Activated T-cell treated with anti-CD3 and anti-CD28 coated beads, Interleukin-2, amount 50 U/mL, for 72 hours (primary cell): ENCODE measurements at places on chromosomes 6 and 20. TPM values are rescaled to one million over a fixed set of nuclear protein-coding genes. Genes with fewer than 3 reads are reported as not detected.

- H3K4me1 ChIP-seq, result peaks cover 21% of the 10 kb centered on the region
- DNase-seq, result peak; percentile 91
- peak overlapping the region; percentile 68 for H3K27ac ChIP-seq
- H3K36me3 ChIP-seq, result no peaks in the 10 kb centered on the region
- H3K4me3 ChIP-seq, result peak overlapping the region; percentile 66
- H3K27me3 ChIP-seq, result peaks cover 16% of the 10 kb centered on the region
Observed at GRCh38 chr20:62523473-62524203, 47.8 kb upstream of the GATA5 start.

Gene RHAG
- total RNA-seq, result not detected

DNA sequence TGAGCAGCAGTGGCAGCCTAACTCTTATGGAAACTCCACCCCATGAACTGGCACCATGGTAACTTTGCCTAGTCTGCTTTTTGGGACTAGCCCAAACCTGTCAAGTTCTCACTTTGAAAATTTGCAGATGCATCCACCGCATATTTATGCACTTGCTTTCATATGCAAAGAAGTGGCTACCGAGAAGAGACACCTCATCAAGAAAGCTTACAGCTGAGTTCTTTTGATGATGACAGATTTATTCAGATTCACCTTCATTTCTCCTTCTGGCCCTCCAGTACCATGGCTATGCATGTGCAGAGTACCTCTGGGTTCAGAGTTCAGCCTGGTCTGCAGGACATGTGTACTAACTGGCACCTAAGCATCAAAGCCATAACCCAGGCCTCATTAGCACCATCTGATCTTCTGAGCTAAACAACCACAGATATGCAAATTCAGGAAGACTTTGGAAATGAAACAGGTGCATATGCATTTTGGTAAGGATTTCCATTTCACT, 154.3 kb upstream of the TENT5A start:
- no peaks in the 10 kb centered on the region for H3K27me3 ChIP-seq
- no peak for DNase-seq
- H3K36me3 ChIP-seq, result no peaks in the 10 kb centered on the region
- H3K4me3 ChIP-seq, result no peak overlapping the region

GRCh38 chr6:26161322-26161721, 74.1 kb downstream of the HFE start:
- DNase-seq, result no peak
- peaks cover 8% of the 10 kb centered on the region for H3K36me3 ChIP-seq
- no peak overlapping the region for H3K4me3 ChIP-seq
- H3K4me1 ChIP-seq, result peaks cover 71% of the 10 kb centered on the region

DNA sequence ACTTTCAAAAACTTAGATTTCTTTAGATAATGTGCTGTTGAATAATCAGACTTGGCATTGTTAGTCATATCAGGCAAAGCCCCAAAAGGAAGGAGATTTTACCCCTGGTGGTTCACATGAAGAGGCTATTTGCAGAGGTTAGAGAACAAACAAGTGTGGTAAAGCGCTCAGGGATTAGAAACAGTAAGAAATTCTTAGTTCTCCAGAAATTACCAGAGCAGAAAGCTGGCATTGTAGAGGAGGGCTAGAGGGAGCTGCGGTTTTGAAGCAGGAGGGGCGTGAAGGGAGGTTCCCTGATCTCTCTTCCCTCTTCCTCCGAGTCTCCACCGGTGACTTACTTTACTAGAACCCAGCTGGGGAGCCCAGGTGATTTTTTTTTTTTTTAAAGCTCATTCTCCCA, 10.2 kb downstream of the MYO6 start:
- no peak overlapping the region for H3K27ac ChIP-seq
- H3K4me3 ChIP-seq, result no peak overlapping the region
- H3K36me3 ChIP-seq, result no peaks in the 10 kb centered on the region
- H3K4me1 ChIP-seq, result no peaks in the 10 kb centered on the region

- no peak overlapping the region for H3K27ac ChIP-seq
- DNase-seq, result no peak
- peaks cover 42% of the 10 kb centered on the region for H3K4me1 ChIP-seq
- H3K36me3 ChIP-seq, result peaks cover 6% of the 10 kb centered on the region
- H3K27me3 ChIP-seq, result no peaks in the 10 kb centered on the region
Observed at GRCh38 chr6:157024745-157025144, 247.6 kb downstream of the ARID1B start.

DNA sequence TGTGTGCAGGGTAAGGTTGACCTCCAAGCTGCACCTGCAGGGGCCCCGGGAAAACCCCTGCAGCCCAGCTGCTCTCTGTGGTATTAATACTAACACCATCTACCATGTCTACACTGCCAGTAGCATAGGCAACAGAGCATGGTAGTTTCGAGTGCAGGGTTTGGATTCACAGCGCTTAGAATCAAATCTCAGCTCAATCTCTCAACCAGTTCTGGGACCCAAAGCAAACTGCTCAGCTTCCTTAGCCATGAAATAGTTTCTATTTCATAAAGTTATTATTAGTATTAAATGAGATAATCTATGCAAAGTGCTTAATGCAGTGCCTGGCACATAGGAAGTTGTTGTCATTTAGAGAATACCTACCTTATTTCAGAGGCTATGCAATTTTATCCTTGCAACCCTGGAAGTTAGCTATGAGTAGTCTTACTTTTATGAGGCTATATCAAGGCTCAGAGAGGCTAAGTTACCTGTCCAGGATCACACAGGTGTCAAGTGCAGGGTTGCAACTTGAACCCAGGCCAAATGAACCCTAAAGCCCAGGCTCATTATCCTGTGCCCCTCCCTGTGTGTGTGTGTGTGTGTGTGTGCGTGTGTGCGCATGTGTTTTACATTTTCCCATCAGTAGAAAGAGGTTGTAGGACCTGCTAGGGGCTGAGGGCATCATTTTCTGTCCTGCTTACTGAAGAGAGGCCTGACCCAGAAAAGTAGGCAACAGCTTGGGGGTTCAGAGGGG, 27.6 kb upstream of the MRPS18A start:
- no peak for DNase-seq
- no peak overlapping the region for H3K27ac ChIP-seq

GRCh38 chr6:97819710-97820109, 536.7 kb upstream of the MMS22L start:
- H3K36me3 ChIP-seq, result no peaks in the 10 kb centered on the region
- H3K27me3 ChIP-seq, result no peaks in the 10 kb centered on the region
- no peak for DNase-seq
- no peak overlapping the region for H3K27ac ChIP-seq

GRCh38 chr20:14957402-14957801, 620.0 kb upstream of the FLRT3 start:
- H3K4me3 ChIP-seq, result no peak overlapping the region
- no peaks in the 10 kb centered on the region for H3K27me3 ChIP-seq
- no peak overlapping the region for H3K27ac ChIP-seq
- no peaks in the 10 kb centered on the region for H3K4me1 ChIP-seq

GRCh38 chr6:169112483-169113320, 140.9 kb downstream of the THBS2 start:
- peaks cover 12% of the 10 kb centered on the region for H3K4me1 ChIP-seq
- DNase-seq, result peak; percentile 6
- peak overlapping the region; percentile 24 for H3K4me3 ChIP-seq
- H3K36me3 ChIP-seq, result no peaks in the 10 kb centered on the region
- H3K27ac ChIP-seq, result no peak overlapping the region

GRCh38 chr6:54618572-54618971, 228.0 kb upstream of the FAM83B start:
- DNase-seq, result no peak
- no peaks in the 10 kb centered on the region for H3K4me1 ChIP-seq
- H3K36me3 ChIP-seq, result peaks cover 2% of the 10 kb centered on the region
- no peaks in the 10 kb centered on the region for H3K27me3 ChIP-seq
- no peak overlapping the region for H3K27ac ChIP-seq

DNA sequence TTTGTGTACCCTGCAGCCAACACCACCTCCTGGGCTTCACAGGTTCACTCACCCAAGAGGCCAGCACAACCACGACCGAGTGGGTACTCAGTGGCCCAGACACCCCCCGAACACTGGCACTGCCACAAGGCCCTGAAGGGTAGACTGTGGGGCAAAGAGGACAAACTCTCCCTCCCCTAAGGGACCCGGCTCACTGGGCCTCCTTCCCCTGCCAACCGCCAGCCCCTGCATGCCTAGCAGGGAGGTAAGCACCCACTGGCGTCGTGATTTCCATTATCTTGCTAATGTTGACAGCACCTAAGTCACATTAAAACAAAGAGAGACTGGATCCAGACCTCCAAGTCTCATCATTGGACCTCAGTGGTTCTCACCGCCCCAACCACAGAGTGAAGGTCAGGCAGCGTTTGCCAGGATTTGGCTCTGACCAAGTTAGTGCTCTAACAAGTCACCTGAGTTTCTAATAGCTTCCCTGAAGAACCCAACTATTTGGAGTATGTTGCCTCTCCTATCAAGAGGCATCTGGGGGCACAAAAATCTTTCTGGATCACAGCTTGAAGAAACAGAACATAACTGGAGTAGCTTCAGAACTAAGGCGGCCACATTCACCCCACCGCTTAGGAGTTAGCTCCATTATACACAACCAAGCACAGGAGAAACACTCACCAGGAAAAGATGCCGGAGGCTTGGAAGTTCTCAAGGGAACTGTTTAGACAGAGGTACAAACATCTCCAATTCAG, 14.0 kb upstream of the APMAP start:
- H3K27ac ChIP-seq, result no peak overlapping the region
- no peaks in the 10 kb centered on the region for H3K4me1 ChIP-seq
- no peak overlapping the region for H3K4me3 ChIP-seq
- H3K27me3 ChIP-seq, result no peaks in the 10 kb centered on the region
- H3K36me3 ChIP-seq, result peaks cover 8% of the 10 kb centered on the region
